ENCODE measurements at places on chromosomes 1 and 21.

- no peak for DNase-seq
These were observed 855.9 kb downstream of the LTN1 start for GRCh38 chr21:28136656-28137255.

GRCh38 chr1:109641078-109641740, 14.7 kb upstream of the GSTM4 start:
- DNase-seq = no peak

- peak; percentile 17 for DNase-seq
These were observed 2.7 kb upstream of the RAD54L start for GRCh38 chr1:46244656-46245371.

DNA sequence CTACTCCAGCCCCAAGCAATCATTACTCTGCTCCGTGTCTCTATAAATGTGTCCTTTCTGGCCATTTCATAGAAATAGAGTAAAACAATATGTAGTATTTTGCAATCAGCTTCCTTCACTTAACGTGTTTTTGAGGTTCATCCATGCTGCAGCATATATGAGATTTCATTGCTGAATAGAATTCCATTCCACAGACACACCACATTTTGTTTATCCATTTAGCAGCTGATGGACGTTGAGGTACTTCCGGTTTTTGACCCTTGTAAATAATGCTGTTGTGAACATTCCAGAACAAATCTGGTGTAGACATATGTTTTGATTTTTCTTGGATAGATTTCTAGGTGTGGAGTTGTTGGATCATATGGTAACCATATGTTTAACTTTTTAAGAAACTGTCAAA, 30.7 kb downstream of the ADAM30 start:
- no peak for DNase-seq

GRCh38 chr1:84480650-84481049, 1.6 kb downstream of the RPF1 start:
- DNase-seq = no peak

- no peak for DNase-seq
These were observed 10.3 kb downstream of the CD2 start for GRCh38 chr1:116764466-116764898.

GRCh38 chr1:92876351-92876750, 44.5 kb downstream of the RPL5 start:
- no peak for DNase-seq

DNA sequence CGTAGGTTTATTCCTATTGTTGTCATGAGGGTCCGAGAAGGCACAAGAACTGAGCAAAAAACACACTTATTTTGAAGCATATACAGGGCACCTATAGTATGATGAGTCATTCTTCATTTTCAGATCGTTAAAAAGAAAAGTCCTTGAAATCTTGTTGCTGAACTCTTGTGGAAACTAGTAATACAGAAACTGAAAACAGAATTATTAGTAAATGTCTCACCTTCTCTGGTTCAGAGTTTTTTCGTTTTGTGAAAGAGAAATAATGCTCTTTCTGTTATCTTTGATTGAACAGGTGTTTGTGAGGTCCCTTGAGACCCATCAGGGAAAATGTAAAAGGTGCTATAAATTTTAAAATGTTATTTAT, 102.0 kb upstream of the COA6 start:
- DNase-seq = no peak

DNA sequence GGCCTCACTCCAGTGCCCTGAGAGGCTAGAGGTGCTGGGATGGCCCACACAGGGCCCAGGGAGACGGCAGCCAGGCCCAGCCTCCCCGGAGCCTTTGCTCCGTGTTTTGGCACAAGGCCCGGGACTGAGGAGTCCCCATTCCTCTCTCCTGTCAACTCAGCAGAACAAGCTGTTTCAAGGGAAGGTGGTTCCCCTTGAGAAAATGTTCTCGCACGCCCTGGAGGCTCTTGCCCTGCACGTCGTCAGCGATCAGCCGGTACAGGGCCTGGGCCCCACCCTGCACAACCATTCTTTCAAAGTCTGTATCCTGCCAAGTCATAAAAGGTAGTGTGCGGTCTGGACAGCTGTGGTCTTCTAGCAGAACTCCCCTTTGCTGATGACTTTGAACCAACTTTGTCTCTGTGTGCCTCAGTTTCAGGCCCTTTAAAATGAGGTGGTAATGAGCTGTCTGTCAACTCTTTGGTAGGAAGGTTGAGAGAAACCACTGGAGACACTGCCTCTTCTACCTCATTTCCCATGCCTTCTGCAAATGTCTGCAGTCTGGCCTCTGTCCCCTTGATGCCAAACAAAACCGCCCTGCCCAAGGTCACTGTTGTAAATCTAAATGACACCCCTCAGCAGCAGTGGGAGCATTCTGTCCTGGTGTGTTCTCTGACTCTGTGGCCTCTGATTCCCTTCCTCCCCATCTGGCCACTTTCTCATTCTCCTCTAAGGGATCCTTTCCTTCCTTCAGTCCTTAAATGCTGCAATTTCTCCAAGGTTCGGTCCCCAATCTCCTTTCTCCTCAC, 138.6 kb upstream of the JUN start:
- DNase-seq = no peak

DNA sequence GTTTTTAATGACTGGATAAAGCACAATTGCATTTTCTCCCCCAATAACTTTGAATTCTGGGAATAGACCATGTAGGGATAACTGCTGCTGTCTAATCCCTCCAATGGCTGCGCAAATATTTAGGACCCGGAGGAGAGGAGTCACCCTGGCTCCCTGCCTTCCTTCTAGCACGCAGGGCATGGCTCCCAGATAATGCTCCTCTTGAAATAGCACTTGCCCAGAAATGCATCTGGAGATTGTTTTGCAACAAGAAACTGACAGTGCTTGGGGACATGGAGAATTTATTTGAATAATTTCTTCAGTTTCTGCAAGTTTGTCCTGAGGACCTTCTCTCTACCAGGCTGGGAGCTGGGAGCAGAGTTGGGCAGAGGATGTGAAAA, 83.5 kb downstream of the MAN1C1 start:
- no peak for DNase-seq

GRCh38 chr1:84247425-84248220, 53.9 kb upstream of the SAMD13 start:
- peak; percentile 95 for DNase-seq

- DNase-seq = peak; percentile 20
These were observed 117.7 kb downstream of the CTH start for GRCh38 chr1:70528590-70529333.

DNA sequence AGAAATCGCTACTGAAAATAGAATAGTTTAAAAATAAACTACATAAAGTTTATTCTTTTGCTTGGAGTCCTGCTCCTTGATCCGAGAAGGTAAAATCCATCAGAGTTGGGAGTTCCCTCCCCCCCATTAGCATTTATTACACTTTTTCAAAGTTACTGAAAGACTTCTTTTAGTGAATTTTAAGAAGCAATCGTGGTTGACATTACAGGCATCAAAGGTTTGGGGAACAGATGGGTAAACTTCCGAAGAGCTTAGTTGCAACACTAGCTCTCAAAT, 31.0 kb upstream of the NFIA start:
- no peak for DNase-seq

- DNase-seq = no peak
These were observed 3.3 kb downstream of the ACTRT2 start for GRCh38 chr1:3024588-3024987.

- peak; percentile 55 for DNase-seq
These were observed 15.9 kb upstream of the FASLG start for GRCh38 chr1:172642970-172643369.

- DNase-seq = no peak
These were observed 12.2 kb upstream of the RGS16 start for GRCh38 chr1:182616130-182617013.

GRCh38 chr1:65894738-65895605, 102.3 kb downstream of the PDE4B start:
- no peak for DNase-seq

DNA sequence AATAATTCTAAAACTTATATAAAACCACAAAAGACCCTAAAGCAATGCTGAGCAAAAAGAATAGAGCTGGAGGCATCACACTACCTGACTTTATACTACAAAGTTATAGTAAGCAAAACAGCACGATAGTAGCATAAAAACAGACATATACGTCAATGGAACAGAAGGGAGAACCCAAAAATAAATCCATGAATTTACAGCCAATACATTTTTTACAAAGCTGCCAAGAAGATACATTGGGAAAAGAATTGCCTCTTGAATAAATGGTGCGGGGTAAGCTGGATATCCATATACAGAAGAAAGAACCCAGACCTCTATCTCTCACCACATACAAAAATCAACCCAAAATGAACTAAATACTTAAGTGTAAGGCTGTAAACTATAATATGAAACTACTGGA, 51.3 kb upstream of the KRTAP11-1 start:
- no peak for DNase-seq

DNA sequence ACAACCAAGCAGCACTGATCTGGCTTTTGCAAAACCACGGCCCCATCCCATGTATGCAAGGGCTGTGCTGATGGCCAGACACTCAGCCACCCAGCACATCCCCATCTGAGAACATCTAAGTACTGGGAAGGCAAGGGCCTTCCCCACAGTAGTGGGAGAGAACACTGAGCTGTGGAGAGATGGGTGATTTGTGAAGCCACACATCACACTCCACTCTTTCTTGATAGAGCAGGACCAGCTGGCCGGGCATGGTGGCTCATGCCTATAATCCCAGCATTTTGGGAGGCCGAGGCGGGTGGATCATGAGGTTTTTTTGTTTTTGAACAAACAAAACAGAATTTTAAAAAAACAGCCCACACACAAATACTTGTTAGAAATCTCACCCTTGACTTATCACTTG, 28.2 kb upstream of the RXRG start:
- DNase-seq = no peak

GRCh38 chr1:156291226-156292061, 4.0 kb downstream of the GLMP start:
- peak; percentile 62 for DNase-seq

DNA sequence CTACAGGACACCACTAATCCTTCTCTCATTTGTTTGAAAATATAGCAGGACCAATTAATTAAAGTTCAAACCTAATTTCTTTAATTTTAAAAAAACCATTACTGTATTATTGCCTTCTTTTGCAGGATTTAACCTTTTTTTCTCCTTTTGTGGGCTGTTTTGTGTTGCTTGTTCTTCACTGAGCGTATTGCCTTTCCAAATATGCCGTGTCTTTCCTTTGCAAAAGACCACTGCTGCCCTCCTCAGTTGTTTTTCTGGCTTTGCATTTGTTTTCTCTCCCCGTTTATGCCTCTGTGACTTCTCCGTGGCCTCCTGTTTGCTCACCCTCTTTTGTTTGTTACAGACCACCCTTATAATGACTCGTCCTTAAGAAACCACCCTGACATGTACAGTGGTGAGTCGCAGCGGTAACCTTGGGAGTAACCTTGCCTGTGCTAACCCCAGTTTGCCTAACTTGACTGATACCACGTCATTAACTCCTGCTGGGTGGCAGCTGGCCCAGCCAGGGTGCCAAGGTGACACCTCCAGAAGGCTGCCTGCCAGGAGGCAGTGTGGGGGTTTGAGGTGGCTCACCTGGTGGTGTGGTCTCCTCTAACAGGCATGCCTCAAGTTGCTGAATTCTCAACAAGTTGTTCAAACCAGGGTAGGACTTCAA, 81.1 kb upstream of the CNTN2 start:
- DNase-seq = no peak

- DNase-seq = no peak
These were observed 91.9 kb downstream of the TGFB2 start for GRCh38 chr1:218436997-218437396.

DNA sequence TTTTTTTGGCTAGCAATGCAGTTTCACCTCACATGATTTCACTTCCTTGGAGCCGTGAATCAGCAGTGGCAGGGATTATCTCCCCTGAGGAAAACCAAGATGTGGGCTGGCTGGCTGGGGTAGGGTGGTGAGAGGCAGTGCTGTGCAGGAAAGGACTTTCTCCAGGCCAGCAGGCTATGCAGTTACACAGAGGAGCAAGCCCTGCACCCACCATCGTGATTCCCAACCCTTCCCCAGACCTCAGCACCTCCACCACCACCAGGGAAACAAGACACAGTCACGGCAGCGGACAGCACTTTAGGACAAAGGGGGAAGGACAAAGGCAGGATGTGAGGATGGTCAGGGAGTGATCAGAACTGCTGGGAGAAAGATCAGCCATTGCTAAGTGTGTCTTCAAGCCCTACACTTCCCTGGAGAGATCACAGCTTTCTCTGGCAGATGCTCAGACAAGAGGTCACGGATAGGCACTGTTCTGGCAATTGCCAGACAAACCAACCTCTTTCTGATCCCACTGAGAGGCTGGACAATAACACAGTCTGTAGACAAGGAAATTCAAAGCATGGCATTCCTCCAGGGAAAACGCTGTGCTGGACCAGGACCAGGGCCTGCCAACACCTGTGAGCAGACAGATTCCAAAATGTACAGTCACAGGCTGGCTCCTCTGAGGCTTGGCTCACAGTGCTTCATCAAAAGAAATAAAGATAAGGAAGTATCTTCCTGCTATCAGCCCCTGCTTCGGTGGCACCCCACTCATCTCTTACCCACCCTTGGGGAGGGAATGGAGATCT, 509.4 kb downstream of the SMYD3 start:
- DNase-seq = no peak

GRCh38 chr1:15678578-15678977, 5.5 kb upstream of the PLEKHM2 start:
- DNase-seq = no peak

- DNase-seq = no peak
These were observed 63.5 kb downstream of the LRIG2 start for GRCh38 chr1:113136476-113136875.

DNA sequence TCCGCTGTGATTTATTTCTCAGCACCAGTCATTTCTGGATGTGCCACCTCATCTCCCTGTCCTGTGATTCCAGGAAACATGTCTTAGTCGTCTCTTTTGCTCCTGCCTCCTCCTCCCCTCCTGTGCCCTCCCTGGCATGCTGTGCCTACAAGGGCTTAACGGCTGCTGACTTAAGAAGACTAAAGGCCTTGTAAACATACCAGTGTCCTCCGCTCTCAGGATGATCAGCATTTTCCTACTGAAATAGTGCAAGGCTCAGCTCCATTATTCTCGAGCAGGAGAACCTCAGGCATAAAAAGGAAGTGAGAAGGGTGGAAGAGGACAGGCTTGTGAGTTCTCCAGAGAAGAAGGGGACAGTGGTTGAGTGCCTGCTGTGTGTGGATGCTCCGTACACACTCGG, 61.6 kb upstream of the RUNX3 start:
- no peak for DNase-seq

- no peak for DNase-seq
These were observed 269.2 kb upstream of the NRIP1 start for GRCh38 chr21:15333951-15334350.

DNA sequence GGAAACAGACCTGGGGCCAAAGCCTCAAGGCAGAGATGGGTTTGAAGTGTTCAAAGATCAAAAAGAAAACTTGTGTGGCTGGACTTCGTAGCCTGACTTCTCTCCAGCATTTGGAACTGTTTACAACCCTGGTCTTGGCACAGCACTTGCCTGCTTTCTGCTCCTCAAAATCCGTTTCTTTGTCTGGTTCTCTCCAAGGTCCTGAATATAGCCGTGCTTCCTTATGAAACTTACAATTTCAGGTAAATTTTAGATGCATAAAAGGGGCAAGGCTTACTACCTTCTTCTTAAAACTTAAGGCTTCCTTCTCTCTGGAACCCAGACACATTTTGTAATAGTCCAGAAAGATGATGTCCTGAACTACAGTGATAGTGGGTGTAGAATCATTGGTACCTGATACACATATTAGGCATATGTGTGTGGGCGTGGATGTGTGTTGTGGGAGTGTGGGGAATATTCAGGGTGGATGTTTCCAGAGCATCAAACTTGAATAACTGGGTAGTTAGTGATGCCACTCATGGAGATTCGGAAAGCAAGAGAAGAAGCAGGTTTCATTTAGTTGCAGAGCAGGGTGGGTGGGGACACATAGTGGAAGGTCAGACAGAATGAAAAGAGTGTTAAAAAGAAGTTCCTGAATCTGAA, 26.4 kb upstream of the FAM78B start:
- DNase-seq = no peak

GRCh38 chr1:1164701-1165451, 8.8 kb upstream of the TTLL10 start:
- DNase-seq = peak; percentile 29

All from A549 (cell line).